ENCODE measurements at places on chromosomes 3 and 15.

GRCh38 chr3:13884851-13885703 is 5.2 kb upstream of the WNT7A start:
- no peak for DNase-seq

GRCh38 chr3:191641789-191642188 is 180.8 kb downstream of the PYDC2 start:
- no peak for DNase-seq

DNA sequence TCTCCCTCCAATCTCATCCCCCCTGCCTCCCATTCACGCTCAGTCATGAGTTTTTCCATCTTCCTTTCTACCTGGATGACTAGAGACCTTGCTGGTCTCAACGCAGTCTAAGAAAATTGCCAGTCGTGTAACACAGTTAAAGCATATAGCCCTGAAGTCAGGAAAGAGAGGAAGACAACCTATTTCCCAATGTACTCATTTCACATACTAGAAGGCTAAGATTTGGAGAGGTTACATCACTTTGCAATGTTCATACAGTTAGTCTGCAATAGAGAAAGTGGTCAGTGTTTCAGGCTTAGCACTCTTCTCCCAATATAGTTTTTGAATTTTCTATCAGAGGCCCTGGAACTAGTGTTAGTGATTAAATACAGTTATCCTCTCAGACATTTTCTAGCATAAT is 278.6 kb downstream of the EDEM1 start:
- no peak for DNase-seq

DNA sequence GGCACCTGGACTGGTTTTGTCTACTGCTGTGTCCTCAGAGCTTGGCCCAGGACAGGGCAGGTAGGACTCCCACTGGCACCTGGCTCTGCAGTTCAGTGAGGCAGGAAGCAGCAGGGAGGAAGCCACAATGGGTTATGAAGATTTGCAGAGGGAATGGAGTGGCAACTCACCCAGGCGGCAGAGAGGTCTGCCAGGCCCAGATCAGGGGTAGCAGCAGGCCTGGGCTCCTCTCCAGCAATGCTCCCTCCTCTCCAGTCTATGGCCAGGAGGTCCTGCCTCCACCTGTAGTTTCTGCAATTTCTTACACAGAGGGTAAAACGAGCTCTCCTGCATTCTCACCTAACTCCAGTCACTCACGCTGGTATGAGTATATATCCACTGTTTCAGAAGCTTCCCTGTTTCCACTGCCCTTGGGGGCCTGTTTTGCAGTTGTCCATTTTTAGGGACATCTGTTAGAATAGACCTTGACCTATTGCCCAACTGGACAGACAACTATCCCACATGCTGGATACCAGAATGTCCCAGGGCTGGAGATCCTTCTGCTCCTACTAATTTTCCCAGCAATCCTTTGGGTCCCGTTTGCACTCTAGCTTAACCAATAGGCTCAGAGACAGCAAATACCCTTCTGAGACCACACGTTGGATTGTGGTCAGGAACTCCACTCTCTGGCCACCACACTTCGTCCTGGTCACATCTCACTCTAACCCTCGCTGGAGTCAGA is 35.2 kb downstream of the HMCES start:
- no peak for DNase-seq

DNA sequence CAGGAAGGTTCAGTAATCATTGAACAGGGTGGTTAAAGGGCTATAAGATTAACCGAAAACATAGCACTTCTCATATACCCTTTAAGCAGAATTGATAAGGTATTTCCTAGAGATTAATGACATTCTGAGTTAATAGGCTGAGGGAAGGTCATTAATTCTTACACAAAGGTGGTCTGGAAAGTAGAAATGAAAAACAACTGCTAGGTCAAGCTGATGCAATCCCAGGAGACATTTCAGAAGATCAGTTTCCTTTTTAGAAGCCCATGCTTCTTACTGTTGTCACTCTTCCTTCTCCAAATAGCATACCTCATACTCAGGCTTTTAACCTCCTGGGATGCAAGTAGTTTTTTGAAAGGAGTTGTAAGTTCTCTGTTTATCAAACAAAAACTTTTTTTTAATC is 8.8 kb downstream of the FILIP1L start:
- no peak for DNase-seq

DNA sequence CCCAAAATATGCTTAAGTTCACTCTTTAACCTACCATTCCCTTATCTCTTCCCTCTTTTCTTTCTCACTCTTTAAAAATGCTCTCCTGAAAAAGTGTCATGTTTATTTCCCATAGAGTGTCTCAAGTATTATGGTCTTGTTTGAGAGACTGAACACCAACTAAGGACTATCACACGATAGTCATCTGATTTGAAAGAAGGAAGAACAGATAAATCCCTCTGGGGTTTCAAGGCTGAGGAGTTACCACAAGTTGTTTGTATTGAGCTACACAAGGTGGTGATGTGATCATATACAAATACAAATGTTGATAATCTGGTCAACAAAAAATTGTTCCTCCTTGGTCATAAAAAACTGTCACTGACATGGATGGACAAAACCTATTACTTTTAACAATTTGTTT is 13.8 kb downstream of the MEIS2 start:
- no peak for DNase-seq

DNA sequence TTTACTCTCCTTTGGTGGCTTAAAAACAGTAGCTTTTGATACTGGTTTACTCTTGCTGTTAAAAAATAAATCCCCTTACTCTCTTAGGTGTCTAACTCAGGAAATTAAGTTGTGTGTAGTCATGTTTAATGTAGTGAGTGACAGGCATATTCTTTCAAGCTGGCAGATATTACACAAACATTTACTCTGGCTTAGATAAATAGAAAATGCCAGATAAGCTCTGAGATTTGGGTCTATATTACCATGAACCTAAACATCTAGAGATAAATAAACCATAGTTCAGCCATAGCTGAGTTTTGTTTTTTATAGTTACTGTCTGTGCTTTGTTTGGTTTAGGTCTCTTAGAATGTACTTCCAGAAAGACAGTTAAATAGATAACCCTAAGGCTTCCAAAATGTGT is 2.4 kb downstream of the SEMA6D start:
- no peak for DNase-seq

DNA sequence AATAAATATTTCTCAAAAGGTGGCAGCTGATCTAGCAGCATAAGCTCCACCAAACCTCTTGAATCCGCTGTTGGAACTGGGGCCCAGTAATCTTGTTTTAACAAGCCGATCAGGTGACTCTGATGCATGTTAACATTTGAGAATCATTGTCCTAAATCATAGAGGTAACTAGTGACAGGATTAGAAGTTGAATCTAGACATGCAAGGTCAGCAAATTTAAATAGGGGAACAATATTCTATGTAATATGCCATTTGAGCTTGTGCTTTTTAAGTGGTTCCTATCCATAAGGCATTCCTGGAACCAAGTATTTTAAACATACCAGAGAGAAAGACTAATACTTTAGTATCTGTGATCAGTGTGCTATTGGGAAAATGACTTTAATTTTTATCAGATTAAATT is 412.8 kb downstream of the PYDC2 start:
- no peak for DNase-seq

GRCh38 chr3:192931825-192932224 is 14.2 kb upstream of the MB21D2 start:
- no peak for DNase-seq

DNA sequence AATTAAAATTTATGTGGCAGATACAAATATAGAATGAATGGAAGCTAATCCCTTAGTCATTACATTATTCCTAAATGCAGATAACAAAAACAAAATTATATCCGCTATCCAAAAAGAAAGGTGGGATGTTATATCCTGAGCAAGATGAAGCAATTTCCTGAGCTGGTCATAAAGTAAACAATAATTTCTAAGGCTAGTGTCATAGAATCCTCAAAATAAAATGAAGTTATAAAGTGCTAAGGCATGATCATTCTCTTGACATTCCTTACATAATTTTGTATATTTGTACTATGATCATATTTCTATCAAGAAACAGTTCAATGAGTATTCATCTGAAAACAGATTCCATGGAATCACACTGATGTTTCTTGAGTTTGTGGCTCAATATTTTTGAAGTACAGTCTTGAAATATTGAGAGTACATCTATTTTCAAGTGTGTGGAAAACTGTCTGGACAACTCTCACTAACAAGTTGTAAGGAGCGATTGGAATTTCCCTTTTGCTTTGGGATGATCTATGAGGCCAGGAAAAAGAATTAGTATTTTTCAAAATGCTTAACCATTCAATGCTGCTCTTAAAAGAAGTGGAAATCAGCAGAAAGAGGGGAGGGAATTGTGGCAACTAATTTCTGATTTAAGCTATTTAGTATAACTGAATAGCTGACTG is 92.4 kb downstream of the ABI3BP start:
- DNase-seq, result no peak

DNA sequence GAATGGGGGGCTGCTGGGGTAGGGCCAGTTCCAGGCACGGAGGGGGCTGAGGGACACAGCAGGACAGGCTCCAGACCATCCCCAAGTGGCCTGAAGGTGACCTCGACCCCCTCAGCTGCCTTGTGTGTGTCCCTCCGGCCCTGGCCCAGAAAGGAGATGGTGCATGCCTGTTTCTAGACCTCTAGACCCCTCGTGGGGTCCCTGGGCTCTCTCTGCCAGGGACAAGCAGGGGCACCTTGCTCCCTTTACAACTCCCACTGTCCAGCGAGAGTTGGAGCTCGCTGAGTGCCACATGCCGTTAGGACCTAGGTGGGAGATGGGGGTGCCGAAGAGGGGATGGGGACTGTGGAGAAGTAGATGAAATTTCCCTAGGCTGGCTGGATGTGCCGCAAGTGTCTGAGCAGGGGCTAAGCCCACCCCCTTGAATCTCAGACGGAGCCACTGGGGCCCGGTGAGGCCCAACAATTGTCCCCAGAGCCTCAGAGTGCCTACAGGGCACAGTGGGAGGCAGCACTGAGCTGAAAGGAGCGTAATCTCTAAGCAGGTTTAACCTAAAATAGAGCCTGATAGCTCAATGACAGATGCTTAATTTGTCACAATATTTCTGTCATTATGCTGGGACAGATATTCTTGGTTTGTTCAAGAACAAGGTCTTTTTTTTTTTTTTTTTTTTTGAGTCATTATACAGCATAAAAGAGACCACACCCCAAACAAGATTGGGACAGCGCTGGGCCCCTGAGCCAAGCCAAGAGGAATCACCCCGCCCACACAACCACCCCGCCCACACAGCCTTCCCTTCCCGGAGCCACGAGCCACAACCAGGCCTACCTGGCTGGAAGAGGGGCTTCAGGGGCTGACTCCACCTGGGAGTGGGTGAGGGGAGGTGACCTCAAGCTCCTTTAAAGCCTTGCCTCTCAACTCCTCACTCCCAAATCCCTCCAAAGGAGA is 23.6 kb upstream of the KLF13 start:
- DNase-seq, result no peak

DNA sequence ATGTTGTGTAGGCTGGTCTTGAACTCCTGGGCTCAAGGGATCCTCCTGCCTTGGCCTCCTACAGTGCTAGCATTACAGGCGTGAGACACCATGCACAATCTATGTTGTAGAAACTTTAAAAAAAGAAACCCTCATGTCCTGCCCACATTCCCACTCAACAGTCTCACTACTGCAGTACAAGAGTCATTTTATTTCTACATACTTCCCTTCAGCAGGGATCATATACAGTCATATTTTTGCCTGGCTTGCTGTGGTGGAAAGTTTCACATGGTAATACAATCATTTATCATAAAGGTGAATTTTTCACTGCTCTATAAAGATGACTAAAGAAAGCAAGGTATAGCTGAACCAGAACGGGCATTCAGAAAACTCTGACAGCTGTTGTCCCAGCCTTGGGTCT is 53.8 kb upstream of the PIK3CB start:
- DNase-seq, result no peak

DNA sequence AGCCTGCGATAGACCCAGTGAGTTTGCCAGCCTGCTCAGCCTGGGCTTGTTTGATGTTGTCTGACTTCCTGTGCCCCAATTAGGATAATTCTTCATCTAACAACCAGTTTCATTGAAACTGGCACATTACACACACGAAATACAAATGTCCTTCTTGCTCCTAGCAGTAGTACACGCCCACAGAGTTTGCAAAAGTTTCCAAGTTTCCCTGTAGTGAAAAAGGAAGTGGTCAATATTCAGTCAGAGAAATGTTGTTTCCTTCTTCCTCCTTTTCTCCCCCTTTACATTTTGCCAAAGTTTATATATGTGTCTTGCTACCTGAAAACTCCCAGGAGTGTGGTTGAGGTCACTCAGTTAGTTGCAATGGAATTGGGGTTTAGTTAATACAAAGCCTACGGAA is 58.4 kb upstream of the LRTM1 start:
- no peak for DNase-seq

DNA sequence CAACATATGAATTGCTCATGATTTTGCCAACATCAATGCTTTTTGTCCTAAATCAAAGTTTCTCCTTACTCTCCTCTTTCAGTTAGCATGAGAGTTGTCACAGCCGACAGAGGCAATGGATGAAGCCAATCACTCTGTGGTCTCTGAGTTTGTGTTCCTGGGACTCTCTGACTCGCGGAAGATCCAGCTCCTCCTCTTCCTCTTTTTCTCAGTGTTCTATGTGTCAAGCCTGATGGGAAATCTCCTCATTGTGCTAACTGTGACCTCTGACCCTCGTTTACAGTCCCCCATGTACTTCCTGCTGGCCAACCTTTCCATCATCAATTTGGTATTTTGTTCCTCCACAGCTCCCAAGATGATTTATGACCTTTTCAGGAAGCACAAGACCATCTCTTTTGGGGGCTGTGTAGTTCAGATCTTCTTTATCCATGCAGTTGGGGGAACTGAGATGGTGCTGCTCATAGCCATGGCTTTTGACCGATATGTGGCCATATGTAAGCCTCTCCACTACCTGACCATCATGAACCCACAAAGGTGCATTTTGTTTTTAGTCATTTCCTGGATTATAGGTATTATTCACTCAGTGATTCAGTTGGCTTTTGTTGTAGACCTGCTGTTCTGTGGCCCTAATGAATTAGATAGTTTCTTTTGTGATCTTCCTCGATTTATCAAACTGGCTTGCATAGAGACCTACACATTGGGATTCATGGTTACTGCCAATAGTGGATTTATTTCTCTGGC is 2.5 kb downstream of the OR4F6 start:
- DNase-seq, result no peak

GRCh38 chr15:43210172-43210745 is 10.6 kb downstream of the EPB42 start:
- DNase-seq, result no peak

DNA sequence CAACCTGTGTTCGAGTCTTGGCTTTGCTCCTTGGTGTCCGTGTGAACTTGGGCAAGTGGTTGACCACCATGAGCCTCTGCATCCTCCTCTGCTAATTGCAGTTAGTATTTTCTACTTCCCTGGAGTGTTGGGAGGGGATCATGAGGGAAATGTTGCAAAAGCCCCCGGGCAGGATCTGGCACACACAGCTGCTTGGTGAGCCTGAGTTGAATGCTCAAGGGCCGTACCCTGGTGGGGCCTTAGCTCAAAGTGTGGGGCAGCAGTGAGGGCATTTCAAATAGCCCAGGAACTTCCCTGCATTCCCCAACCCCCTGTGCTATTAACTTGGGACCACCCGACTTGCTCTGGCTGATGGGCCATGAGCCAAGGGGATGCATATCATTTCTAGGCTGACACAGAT is 94.9 kb upstream of the SLC6A11 start:
- DNase-seq, result no peak

GRCh38 chr15:78453447-78453846 is 15.4 kb downstream of the IREB2 start:
- DNase-seq, result no peak

- no peak for DNase-seq
Observed at GRCh38 chr15:45030743-45031142, 7.7 kb downstream of the SORD start.

- DNase-seq, result no peak
Observed at GRCh38 chr3:196901768-196902167, 34.0 kb downstream of the SENP5 start.
